ENCODE measurements at places on chromosomes 5 and 9.

GRCh38 chr9:114094971-114095370 is 4.1 kb downstream of the KIF12 start:
- DNase-seq, result no peak

DNA sequence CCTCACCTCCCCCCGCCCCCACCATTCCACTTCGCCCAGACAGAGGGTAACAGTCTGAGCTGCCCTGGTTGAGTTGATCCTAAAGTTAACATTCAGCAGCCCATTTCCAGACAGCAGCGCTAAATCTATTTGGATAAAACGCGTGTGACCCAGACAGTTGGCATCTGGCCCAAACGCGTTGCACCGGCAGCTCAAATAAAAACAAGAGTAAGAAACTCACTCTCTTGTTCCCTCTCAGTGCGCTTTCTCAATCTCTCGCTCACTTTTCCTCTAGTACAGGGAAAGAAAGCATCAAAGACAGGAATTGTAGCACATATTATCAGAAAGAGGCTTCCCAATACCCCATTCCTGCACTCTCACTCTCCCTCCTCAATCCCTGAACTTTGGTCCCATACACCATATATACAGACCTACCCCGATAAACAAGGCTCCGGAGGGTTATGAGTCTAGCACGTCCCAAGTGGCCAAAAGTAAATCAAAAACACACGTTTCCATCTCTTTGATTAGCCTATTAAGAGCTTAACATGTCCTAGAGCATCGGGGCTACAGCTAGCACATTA is 1.3 kb downstream of the ADAMTS6 start:
- peak; percentile 88 for DNase-seq

- DNase-seq, result no peak
These were observed 228.8 kb upstream of the PIK3R1 start for GRCh38 chr5:67986761-67987160.

- DNase-seq, result no peak
These were observed 12.5 kb upstream of the OXCT1 start for GRCh38 chr5:41882765-41883164.

- DNase-seq, result no peak
These were observed 9.9 kb upstream of the ANGPTL2 start for GRCh38 chr9:127132375-127132774.

Measured in AG10803 (cell line).